ENCODE measurements at places on chromosomes 12 and 14.
A peak's percentile ranks its signal among the peaks of the same experiment; 100 is the strongest.

GRCh38 chr12:15837141-15837790, 44.9 kb upstream of the STRAP start:
- DNase-seq = no peak

DNA sequence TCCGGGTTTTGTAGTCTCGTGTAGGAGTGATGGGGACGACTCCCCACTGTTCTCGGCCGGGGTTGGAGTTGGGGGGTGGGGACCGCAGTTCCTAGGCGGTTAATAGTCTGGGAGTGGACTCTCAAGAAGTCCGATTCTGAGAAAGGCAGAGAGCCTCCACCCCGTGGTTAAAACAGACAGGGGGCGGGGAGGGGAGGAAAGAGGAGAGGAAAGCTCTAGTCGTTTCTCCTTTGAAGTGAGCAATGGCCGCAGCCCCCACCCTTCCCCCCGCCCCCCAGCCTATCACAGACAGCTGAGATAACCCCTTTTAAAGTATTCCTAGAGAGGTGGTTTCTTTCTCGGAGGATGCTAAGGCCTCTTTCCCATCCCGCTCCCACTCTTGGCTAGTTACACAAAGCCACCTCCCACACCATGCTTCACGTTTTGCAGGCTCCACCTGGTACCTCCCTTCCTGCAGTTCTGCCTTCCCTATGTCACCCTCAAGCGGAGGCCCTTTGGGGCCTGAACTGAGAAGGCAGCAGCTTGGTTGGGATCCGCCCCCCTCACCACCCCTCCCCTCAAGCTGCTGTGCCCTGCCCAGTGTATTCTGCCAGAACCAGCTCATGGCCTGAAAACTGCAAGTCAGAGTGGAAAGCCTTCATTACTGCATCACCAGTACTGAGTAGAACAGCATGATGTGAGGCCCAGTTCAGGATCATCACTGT, 853 bp downstream of the USP5 start:
- peak; percentile 82 for DNase-seq

GRCh38 chr14:34069854-34070582, 119.1 kb upstream of the EGLN3 start:
- DNase-seq = no peak

DNA sequence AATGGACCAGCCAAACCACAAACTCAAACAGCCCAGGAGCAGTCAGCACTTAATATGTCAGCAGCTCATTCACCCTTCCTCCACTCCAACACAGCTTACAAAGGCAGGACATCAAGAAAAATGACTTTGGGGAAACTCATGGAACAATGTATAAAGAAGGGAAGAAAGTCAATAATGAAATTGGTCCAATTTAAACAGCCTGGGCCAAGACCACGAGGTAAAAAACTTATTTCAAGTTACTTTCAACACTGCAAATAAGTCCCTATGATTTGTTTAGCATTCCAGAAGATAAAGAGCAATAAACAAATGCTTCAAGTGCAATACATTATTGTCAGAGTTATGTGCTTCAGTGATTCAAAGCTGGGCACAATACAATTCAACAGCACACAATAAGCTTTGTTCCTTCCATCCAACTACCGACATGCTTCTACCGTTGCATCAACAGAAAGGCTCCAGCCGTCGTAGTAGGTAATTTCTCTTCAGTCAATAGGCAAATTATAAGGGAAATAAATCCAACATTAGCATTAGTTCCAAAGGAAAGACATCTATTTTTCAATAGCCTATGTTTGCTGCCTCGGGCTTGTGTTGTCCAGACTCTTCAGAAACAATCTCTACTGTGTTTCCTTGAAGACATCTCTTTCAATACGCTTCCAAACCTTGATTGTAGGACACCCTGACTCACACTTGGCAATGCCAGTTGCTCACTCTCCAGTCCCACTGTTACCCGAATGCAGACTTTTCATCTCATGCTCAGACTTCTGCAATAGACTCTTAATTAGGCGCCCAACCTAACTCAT, 225.7 kb downstream of the NUAK1 start:
- DNase-seq = no peak

DNA sequence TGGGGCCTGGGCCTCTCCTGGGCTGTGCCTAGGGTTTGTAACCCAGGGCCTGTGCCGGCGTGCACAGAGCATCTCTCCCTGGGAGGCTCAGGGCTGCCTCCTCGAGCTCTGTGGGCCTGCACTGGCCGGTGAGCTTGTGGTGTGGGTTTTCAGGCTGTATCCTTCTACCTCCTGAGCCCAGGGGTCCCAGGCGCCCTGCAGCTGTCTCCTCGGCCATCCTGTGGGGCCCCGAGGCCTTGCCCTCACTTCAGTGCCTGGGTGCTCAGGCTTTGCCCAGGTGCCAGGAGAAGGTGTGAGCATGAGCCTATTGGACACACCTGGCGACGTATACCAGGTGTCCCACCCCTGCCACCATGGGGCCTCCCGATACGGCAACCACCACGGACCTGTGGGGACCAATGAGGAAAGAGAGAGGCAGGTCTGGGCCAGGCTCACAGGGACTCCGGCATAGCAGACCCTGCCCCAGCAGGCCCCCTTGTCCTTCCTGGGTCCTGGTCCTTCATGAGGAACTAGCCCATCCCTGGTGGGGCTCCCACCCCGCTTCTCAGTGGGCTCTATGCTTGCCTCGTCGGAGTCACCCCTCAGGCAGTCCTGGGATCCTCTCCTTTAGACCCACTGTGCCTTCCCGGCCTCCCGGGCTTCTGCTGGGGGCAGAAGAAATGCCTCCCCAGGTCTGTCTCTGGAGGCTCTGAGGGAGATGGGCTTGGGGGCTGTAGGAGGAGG, 400.2 kb downstream of the TMEM121 start:
- no peak for DNase-seq

DNA sequence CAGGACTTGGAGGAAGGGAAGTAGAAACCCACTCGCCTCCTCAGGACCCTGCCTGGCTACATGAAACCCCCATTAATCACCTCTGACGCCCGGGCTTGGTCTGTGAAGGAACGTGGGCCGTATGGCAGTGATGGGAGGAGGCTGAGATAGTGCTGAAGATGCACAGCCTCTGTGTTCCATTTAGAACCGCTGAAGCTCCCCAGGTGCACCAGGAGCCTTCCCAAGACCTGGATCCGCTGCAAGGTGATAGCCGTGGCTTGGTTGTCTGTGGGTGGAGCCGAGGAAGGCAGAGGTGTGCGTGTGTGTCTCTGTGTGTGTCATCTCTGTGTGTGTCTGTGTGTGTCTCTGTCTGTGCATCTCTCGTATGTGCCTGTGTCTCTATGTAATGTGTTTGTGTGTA, 293.1 kb downstream of the CACNA1C start:
- DNase-seq = no peak

DNA sequence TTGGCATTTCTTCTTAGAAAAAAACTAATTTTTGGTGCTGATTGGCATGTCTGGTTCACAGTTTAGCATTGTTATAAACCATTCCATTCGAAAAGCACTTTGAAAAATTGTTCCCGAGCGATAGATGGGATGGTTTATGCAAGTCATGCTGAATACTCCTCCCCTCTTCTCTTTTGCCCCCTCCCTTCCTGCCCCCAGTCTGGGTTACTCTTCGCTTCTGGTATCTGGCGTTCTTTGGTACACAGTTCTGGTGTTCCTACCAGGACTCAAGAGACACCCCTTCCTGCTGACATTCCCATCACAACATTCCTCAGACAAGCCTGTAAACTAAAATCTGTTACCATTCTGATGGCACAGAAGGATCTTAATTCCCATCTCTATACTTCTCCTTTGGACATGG, 20.1 kb upstream of the TIGAR start:
- no peak for DNase-seq

DNA sequence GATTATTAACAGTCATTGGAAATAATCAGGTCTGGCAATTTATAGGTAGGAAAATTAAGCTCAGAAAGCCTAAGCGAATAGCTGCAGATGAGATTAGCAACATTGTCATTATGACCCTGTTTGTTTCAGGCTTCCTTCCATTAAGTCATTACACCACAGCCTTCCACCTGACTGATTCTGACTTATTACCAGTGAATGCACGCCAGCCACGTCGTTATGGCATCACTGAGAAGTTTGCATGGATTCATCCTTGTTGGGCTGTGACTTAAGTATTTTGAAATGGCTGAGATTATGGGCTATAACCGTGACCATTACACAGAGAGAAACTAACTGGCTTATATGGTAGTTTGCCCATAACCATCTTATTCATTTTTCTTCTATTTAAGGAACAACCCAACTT, 18.6 kb downstream of the RASSF8 start:
- no peak for DNase-seq

DNA sequence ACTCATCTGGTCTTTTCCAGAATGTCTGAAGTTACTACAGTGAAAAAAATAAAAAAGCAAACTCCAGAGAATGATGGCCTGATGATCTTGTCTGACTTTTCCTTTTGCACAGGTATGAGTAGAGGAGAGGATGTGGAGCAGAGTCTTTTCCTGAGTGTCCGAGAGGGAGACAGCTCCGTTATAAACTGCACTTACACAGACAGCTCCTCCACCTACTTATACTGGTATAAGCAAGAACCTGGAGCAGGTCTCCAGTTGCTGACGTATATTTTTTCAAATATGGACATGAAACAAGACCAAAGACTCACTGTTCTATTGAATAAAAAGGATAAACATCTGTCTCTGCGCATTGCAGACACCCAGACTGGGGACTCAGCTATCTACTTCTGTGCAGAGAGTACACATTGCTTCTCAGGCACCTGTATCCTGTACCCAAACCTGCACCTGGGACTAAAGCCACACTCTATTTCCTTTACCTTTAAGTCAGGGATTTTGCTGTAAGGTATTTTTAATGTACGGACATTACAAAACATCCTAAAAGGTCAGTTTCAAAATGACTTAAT, 75.8 kb upstream of the OR4E1 start:
- DNase-seq = no peak

Data from activated CD8-positive, alpha-beta memory T cell treated with anti-CD3 and anti-CD28 coated beads for 24 hours (primary cell).